NCI-H460 (cell line): ENCODE measurements at places on chromosomes 13 and 19. TPM values are rescaled to one million over a fixed set of nuclear protein-coding genes. Genes with fewer than 3 reads are reported as not detected.

DNA sequence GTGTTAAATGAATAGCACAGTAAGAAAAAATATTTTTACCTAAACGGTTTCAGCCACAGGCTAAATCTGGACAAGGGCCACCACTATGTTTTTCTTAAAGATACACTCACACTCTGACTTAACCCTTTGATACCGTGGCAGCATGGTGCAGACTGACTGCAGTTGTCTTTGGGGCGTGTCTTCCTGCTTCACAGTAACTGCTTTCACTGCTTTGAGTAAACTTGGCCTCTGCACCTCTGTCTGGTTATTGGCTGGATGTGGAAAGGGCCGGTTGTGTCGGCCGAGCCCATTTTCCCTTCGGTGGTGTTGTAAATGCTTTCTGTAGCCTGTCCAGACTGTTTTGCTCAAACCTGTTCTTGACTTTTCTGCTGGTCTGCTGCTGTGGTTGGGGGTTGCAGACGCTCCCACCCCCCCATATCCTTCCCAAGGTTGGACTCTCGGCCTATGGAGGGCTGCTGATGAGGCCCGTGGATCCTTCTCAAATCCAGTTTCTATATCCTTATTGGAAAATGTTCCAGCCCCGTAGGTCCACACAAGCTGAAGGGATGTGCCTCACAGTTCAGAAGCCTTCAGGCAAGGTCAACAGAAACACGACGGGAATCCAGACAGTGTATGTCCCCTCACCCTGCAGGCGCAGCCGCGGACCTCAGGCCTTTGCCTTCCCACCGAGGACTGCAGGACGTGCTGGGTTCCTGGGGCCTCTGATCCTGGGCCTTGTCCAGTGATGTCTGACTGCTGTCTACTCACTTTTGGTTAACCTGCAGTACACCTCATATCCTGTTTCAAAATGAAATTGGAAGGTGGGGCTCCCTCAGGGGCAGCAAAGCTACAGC is 90.2 kb upstream of the RNF113B start:
- no peak for DNase-seq

- no peak for DNase-seq
Measured at GRCh38 chr13:77079902-77080413, 53.0 kb upstream of the FBXL3 start.

DNA sequence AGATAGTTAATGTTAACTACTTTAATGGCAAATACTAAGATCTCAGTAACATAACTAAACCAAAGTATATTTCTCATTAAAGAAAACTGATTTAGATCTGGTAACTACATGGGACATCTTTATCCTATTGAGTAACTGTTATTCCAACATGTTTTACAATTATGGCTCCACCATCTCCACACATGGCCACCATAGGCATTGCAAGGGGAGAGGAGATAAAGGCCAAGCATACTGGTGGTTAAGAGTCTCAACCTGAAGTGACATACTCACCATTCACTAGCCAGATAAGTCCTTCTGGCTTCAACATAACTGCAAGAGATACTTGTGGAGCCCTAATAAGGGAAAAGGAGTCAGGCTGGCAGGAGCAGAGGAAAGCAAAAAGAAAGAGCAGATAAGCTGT is 1586.4 kb upstream of the SPRY2 start:
- DNase-seq: peak; percentile 1

GRCh38 chr19:750640-751423 is at the start of gene MISP:
TSS of gene MISP (plus strand) at chr19:751112. CDS start at chr19:756947, 5,835 bp downstream.
- DNase-seq: no peak

The DCLK1 gene
- 5.5 and 6.7 TPM in 2 replicates for total RNA-seq

DNA sequence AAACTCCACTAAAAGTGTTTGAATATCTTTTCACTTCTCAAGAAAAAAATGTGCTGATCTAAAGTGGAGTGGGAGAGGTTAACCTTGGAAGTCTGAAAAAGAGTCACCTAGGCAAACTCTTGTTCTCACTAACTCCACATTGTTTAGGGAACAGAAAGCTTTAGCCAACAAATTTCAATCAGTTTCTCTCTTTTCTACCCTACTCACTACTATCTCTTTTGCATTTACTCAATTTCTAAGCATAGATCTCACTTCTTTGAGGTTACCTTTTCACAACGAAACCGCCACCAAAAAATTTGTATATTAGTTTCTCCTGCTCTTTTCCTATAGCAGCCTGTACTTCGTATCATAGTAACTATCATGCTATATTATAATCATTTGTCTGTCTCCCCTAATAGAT is 6.3 kb downstream of the NHLRC3 start:
- DNase-seq: no peak

DNA sequence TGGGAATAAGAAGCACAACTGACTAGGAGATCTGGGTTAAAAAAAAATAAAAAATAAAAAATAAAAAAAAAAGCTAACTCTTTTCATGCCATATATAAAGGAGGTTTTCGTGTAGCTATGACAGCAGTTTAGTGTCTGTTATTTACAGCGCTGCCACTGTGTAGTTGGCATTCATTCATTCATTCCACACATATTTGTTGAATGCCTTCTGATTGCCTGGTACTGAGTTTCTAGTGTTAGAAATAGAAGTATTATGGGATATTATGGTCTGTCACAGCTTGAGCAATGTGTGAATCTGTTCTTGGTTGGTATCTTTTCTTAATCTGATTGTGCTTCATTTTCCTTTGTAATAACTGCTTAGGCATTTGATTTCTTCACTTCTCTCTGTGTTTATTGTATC is 237.4 kb downstream of the NBEA start:
- DNase-seq: peak; percentile 23

DNA sequence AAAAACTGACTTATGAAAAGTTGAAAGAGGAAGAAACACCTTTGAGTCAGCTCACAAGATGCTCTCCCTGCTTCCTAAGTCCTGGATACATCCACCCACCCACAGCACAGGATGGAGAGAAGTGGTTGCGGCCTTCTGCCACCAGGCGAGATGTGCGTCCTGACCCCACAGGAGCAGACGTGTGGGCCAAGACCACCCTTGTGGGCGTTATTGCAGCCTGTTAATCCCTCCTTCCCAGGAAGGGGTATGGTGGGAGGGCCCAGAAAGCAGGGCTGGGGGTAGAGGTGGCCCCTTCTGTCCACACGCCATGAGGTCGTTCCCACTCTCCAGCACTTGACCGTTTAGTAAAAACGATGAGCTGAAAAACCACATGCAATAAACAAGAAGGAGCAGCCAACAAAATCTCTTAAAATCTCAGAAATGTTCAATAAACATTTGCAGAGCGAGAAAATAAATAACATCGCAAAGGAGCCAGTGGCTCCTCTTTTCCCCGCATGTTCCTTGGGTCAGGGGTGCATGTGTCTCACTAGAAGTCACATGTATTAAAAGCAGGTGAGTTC is 2.4 kb upstream of the AKAP8L start:
- no peak for DNase-seq

DNA sequence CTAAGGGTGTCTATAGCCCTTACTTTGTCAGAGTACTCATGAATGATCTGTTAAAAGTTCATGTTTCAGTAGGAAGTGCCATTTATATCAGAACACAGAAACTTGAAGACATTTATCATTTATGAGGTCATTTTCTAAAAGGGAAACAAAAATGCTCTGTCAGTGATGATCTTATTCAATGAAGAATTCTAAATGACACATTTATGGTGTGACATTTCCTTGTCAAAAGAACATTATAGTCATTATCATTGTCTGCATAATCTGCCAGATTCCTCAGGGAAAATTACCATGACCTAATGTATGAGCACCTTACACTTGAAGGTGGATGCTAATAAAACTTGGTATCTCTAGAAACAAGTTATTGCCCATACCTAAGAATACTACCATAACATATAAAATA is 853.8 kb upstream of the SLITRK6 start:
- DNase-seq: no peak

DNA sequence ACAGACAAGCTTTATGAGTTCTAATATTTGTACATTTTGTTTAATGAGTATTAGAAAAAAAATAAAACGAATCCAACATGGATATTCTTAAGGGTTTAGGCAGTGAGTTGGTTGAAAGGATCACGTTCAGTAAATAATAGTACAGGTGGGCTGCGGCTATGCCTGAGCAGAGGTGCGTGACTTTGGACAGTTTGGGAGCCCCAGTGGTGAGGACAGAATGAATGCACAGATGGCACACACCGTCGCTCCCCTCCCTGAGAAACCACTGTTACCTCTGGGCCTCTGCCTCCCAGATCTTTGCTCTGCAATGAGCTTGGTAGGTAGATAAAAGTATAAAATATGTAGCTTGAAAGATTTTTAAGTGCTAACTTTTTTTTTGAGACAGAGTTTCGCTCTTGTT is 153.3 kb downstream of the SIPA1L3 start:
- DNase-seq: no peak

The KLF1 gene
- 0.52 and 1.3 TPM in 2 replicates for total RNA-seq

DNA sequence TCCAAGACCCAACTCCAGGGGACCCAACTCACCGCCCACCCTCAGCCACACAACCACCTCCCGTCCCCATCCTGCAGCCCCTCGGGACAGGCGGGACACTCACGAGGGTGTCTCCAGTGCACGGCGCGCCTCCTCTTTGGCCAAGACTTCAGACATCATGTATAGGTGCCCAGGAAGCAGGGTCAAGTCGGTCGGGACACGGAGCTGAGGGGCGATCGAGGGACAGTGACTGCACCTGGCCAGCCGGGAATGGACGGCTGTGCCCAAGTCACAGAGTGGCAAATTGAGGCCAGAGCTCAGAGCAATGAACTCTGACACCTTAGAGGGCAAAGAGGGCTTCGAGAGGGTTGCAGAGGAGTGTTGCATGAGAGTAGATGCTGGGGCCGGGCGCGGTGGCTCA is 8.8 kb downstream of the STAP2 start:
- DNase-seq: no peak

The NTF4 gene
- not detected in 2 replicates for total RNA-seq

The YJEFN3 gene
- 1.3 and 2.5 TPM in 2 replicates for total RNA-seq
